ENCODE measurements at places on chromosomes 3 and 15.

- DNase-seq = no peak
- no peaks in the 10 kb centered on the region for H3K36me3 ChIP-seq
- no peak overlapping the region for H3K4me3 ChIP-seq
- H3K4me1 ChIP-seq = no peaks in the 10 kb centered on the region
- H3K27me3 ChIP-seq = peaks cover 17% of the 10 kb centered on the region
Measured at GRCh38 chr3:64028754-64029153, 5.5 kb upstream of the PSMD6 start.

GRCh38 chr15:61530769-61531168, 301.7 kb upstream of the RORA start:
- H3K36me3 ChIP-seq = no peaks in the 10 kb centered on the region
- DNase-seq = peak; percentile 3
- no peaks in the 10 kb centered on the region for H3K27me3 ChIP-seq

- DNase-seq = no peak
- peaks cover 4% of the 10 kb centered on the region for H3K4me1 ChIP-seq
- H3K4me3 ChIP-seq = no peak overlapping the region
- no peaks in the 10 kb centered on the region for H3K36me3 ChIP-seq
Measured at GRCh38 chr3:195041871-195042742, 228.9 kb downstream of the XXYLT1 start.

- no peaks in the 10 kb centered on the region for H3K27me3 ChIP-seq
- peak; percentile 74 for DNase-seq
- no peak overlapping the region for H3K4me3 ChIP-seq
- H3K4me1 ChIP-seq = peaks cover 30% of the 10 kb centered on the region
- H3K36me3 ChIP-seq = no peaks in the 10 kb centered on the region
Measured at GRCh38 chr15:55737373-55737772, 5.6 kb downstream of the PRTG start.

DNA sequence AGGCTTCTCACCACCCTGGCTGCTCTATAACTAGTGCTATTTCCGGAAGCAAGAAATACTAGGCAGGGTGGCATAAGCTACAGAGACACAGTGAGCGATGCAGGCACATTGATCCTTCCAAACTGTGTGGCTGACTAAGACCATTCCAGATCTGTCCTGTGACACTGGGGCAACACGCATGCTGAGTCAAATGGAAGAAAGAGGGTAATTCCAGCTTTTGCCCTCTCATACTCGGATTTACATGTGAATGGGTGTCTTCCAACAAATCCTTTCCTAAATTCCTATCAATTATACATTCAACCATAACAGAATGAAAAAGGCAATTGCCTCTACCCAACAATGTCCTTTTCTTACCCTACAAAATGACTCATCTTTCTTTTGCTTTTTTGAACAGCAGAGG, 5.1 kb downstream of the FSIP1 start:
- no peak overlapping the region for H3K4me3 ChIP-seq
- no peak for DNase-seq
- H3K27ac ChIP-seq = no peak overlapping the region
- no peaks in the 10 kb centered on the region for H3K36me3 ChIP-seq

- H3K27me3 ChIP-seq = no peaks in the 10 kb centered on the region
- H3K4me1 ChIP-seq = peaks cover 59% of the 10 kb centered on the region
- peaks cover 23% of the 10 kb centered on the region for H3K36me3 ChIP-seq
- peak; percentile 98 for DNase-seq
- H3K4me3 ChIP-seq = no peak overlapping the region
- peak overlapping the region; percentile 93 for H3K27ac ChIP-seq
Measured at GRCh38 chr3:69181592-69182211, 59.3 kb upstream of the LMOD3 start.

GRCh38 chr3:183252973-183253527, at the start of gene B3GNT5:
Gene B3GNT5 (plus strand): TSS chr3:183253253. CDS start chr3:183269799, 16,546 bp downstream.
- DNase-seq = peak; percentile 16
- H3K36me3 ChIP-seq = no peaks in the 10 kb centered on the region
- H3K4me3 ChIP-seq = peak within 1 kb of the TSS; percentile 75
- H3K4me1 ChIP-seq = peaks cover 13% of the 10 kb centered on the region
- H3K27me3 ChIP-seq = no peaks in the 10 kb centered on the region

DNA sequence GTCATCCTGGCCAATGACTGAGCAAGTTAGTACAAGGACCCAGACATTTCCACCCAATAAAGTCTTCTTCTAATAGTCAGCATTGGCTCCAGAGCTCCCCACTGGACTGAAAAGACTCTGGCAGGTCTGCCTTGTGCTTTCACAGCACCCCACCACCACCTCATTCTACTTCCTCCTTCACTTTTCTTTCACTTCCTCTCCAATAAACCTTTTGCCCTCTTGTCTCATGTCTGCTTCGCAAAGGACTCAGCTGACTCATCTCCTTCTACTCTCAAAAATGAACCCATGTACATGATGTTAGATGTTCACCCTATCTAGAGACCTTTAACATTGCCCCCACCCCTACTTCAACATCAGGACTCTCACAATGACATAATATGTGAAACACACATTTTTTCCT, 181.0 kb upstream of the PPP2R3A start:
- H3K27me3 ChIP-seq = no peaks in the 10 kb centered on the region
- H3K4me3 ChIP-seq = no peak overlapping the region
- DNase-seq = no peak
- H3K27ac ChIP-seq = no peak overlapping the region

DNA sequence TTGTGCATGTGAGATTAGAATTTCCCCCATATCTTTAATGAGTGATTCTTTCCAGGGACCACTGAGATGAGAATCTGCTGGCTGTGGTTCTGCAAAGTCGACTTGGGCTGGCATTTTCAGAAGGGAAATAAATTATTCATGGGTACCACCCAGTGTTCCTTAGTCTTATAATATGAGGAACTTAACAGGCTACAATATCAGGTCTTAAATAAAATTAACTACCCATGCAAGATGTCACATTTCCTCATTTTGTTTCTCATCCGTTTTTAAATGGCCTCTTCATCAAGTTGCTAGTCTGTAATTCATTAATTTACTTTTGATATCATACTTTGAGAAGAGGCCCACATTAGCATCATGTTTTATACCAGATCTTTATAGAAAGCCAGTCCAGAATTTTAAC, 58.3 kb upstream of the SKOR1 start:
- DNase-seq = no peak
- H3K27me3 ChIP-seq = no peaks in the 10 kb centered on the region

DNA sequence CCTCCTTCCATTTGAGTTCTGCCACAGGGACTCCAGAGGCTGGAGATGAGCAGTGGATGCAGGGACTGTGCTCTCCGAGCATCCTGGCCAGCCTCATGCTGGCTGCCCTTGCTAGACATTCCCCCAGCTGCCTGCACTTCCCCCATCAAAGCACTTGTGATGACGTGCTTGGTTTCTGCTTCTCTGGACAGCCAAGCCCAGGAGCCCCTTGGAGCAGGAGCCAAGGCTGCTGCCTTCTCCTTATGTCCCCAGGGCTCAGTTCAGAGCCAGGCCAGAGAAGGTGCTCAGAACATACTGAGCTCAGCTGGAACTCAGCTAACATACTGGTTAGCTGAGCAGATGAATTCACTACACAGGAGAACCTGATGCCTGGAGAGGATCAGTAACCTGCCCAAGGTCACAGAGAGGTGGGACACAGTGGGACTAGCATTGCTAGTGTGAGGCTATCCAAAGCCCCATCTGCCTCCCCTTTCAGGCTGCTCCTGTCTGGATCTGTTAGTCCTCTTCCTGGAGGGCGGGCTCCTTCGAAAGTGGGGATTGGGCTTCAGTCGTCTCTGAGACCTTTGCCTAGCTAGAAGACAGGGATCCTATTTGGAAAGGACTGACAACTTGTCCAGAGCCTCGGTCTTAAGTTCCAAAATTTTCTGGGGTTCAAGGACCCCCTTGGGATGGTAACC, 4.3 kb downstream of the PCBP4 start:
- no peak overlapping the region for H3K4me3 ChIP-seq
- H3K36me3 ChIP-seq = peaks cover 2% of the 10 kb centered on the region
- H3K27me3 ChIP-seq = no peaks in the 10 kb centered on the region

- H3K27ac ChIP-seq = peak overlapping the region; percentile 53
- H3K36me3 ChIP-seq = peaks cover 4% of the 10 kb centered on the region
- no peak overlapping the region for H3K4me3 ChIP-seq
Measured at GRCh38 chr3:195892105-195893043, 16.0 kb downstream of the TNK2 start.

DNA sequence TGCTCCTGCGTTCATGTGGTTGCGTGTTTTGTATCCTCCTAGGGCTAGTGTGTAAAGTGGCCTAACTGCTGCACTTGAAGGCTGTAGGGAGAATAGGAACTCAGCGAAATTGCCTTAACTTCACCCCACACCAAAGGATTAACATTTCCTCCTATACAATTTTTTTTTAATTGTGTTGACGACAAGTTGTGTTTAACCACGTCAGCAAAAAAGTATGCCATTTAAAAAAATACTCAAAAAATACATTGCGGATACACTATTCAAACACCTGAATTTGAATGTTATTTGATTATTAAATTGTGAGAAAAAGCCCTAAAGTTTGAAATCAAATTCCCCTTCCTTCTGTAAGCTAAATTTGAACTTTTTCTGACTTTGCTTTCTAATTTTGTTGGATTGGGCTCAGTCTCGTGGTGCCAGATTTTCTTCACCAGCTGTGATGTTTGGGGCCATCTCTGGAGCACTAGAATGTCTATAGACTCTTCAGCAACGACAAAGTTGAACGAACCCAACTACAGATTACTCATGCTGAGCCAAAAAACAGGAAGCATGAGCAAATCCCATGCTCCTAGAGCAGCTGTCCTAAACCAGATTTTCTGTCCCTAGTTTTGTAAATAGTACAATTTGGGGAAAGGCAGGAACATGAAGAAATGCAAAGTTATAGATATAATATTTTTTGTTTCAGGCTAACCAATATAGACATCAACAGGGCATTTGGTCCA, 8.1 kb upstream of the SLC9A9 start:
- no peaks in the 10 kb centered on the region for H3K36me3 ChIP-seq
- H3K27ac ChIP-seq = no peak overlapping the region
- no peak for DNase-seq
- H3K4me3 ChIP-seq = no peak overlapping the region
- H3K4me1 ChIP-seq = no peaks in the 10 kb centered on the region

GRCh38 chr3:128372707-128373533, 93.8 kb downstream of the DNAJB8 start:
- H3K4me3 ChIP-seq = no peak overlapping the region
- no peaks in the 10 kb centered on the region for H3K4me1 ChIP-seq
- no peak for DNase-seq
- no peak overlapping the region for H3K27ac ChIP-seq
- H3K36me3 ChIP-seq = no peaks in the 10 kb centered on the region

GRCh38 chr3:23668430-23668904, 137.3 kb upstream of the UBE2E1 start:
- peak; percentile 73 for DNase-seq
- H3K4me3 ChIP-seq = no peak overlapping the region
- H3K36me3 ChIP-seq = no peaks in the 10 kb centered on the region
- H3K27ac ChIP-seq = peak overlapping the region; percentile 19
- peaks cover 19% of the 10 kb centered on the region for H3K4me1 ChIP-seq

GRCh38 chr15:62782071-62782841, 260.3 kb upstream of the TPM1 start:
- no peaks in the 10 kb centered on the region for H3K27me3 ChIP-seq
- no peak overlapping the region for H3K27ac ChIP-seq
- H3K4me3 ChIP-seq = no peak overlapping the region
- peak; percentile 90 for DNase-seq
- H3K36me3 ChIP-seq = no peaks in the 10 kb centered on the region

- peaks cover 12% of the 10 kb centered on the region for H3K4me1 ChIP-seq
- no peak overlapping the region for H3K4me3 ChIP-seq
- peak overlapping the region; percentile 7 for H3K27ac ChIP-seq
- H3K27me3 ChIP-seq = no peaks in the 10 kb centered on the region
Measured at GRCh38 chr15:42707873-42708544, 28.9 kb downstream of the CDAN1 start.

DNA sequence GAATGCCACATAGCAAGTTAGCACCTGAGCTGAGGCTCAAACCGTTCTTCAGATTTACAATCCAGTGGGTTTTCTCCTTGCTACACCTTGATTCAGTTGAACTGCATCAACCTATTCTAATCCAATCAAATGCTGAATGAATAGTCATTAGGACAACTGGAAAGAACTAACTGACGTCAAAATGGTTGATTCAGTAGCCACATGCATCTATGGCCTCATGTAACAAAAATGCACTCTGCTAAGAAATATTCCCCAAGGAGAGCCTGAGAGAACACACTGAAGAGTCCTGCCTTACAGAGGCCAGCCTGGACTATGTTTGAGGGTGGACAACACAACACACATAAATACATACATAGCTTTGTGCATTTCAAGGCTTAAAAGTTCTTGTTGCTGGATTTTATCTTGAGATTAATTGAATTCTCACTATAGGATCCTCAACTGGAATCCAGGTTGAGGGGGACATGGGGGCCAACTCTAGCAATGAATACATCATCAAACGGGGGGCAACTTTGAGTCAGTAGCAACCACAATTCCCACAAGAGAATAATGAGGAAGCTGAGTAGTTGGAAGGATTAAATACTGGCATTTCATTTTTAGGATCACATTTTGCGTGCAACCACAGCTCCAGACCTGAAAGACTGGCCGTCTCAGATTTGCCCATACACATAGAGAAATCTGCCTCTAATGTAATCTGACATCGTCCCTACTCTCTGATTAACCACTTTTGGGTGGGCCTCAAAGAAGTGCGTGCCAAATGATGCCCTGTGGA, 280.2 kb upstream of the ICE2 start:
- H3K4me1 ChIP-seq = peaks cover under 1% of the 10 kb centered on the region
- no peaks in the 10 kb centered on the region for H3K27me3 ChIP-seq
- DNase-seq = no peak
- H3K36me3 ChIP-seq = no peaks in the 10 kb centered on the region

DNA sequence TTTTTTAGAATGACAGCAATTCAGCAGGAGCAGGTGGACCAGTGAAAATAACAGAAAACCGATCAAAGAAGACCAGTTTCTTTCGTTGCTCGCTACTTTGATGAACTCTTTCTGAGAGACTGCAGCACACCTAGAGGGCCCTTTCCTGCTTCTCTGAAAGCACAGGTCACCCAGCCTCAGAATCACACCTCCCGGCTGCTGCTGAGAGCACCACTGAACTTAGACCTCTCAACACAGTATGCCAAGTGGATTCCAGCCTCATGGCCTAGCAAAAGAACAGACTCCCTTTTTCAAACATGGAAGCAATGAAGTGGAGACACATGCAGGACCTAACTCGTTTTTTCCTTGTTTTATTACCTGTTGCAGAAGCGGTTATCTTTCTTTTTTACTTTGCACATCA, 13.9 kb upstream of the APH1B start:
- peaks cover 12% of the 10 kb centered on the region for H3K4me1 ChIP-seq
- H3K36me3 ChIP-seq = peaks cover 18% of the 10 kb centered on the region
- H3K27ac ChIP-seq = no peak overlapping the region
- H3K27me3 ChIP-seq = no peaks in the 10 kb centered on the region
- no peak overlapping the region for H3K4me3 ChIP-seq
